ENCODE measurements at places on chromosomes 6 and 20. TPM values are rescaled to one million over a fixed set of nuclear protein-coding genes. Genes with fewer than 3 reads are reported as not detected.

Gene SLC23A2
- 27.4 TPM for total RNA-seq

Gene GJA1
- 2.1 TPM for total RNA-seq

- no peak for DNase-seq
Observed at GRCh38 chr20:47991875-47992488, 206.7 kb upstream of the SULF2 start.

GRCh38 chr6:29628419-29629281 is 4.3 kb downstream of the GABBR1 start:
- DNase-seq = no peak

Gene TP53INP2
- 14.4 TPM for total RNA-seq

GRCh38 chr6:30802731-30803130 is 58.4 kb upstream of the IER3 start:
- DNase-seq = no peak

GRCh38 chr6:82227770-82228169 is 19.8 kb downstream of the IBTK start:
- DNase-seq = no peak

Gene PRDM1
- 1.0 TPM for total RNA-seq

DNA sequence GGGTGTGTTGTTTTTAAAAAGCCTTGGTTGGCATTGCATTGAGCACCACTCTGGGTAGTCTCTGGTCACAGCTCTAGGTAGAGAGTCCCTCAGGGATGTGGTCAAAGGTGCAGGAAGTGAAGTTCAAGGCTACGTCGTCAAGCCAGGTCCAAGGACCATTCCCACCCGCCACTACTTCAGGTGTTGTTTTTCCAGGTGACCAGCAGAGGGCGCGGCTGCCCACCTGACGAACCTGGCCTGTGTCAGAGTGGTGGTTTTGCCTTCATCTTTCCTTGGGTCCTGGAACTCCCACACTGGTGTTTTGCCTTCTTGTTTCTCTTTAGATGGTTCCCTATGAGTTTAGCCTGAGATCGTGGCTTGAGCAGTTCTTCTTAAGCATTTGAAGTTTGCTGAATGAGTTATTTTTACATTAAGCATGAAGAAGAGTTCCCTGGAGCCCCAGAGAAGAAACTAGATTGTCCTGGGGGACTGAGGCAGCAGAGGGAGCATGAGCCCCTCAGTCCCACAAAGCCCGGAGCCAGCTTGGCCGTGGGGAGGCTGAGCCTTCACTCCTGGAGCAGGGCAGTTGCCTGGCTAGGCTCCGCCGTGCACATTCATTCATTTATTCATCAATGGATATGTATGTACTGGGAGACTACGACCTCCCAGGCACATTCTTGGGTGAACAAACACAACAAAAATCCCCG is 5.6 kb upstream of the PHACTR3 start:
- no peak for DNase-seq

DNA sequence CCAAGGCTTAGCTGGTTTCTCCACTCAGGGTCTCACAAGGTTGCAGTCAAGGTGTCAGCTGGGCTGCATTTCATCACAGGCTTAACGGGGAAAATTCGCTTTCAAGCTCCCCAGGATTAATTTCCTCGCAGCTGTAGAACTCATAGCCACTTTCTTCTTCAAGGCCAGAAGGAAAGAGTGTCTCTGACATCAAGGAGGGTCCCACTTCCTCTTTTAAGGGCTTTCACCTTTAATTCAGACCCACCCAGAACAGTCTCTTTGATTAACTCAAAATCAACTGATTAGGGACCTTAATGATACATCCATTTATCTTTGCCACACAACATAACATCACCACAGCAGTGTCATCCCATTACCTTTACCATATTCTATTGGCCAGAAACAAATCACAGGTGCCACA is 183.3 kb upstream of the ARID1B start:
- DNase-seq = no peak

- DNase-seq = no peak
Observed at GRCh38 chr6:150354754-150355571, 13.8 kb upstream of the IYD start.

Gene DEFB124
- total RNA-seq = not detected
